ENCODE measurements at places on chromosomes 5 and 9.

- DNase-seq, result no peak
These were observed 16.4 kb downstream of the MED27 start for GRCh38 chr9:132063281-132063680.

DNA sequence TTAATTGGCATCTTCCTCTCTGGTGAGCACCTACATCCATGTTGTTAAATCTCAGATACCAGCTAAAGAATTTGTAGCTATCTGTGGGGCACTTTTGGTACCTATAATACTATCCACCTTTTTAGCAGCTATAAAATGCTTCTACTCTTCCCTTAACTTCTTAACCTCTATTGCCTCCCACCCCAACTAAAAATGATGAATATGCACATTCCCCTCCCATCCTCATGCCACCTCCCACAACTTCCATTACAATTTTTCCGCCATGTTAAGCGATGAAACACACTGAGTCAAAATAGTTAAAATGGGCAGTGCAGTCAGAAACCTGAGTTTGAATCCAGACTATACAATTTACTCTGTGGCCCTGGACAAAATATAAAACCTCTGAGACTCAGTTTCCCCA lies 10.1 kb downstream of the SSBP2 start:
- DNase-seq, result no peak

DNA sequence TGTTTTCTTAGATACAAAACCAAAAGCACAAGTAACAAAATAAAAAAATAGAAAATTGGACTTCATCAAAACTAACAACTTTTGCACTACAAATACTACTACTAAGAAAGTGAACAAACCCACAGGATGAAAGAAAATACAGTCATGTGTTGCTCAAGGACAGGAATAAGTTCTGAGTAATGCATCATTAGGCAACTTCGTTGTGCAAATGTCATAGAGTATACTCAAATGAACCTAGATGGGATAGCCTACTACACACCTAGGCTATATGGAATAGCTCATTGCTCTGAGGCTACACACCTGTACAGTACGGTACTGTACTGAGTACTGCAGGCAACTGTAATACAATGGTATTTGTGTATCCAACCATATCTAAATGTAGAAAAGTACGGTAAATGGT lies 88.3 kb downstream of the RAPGEF1 start:
- peak; percentile 57 for DNase-seq

DNA sequence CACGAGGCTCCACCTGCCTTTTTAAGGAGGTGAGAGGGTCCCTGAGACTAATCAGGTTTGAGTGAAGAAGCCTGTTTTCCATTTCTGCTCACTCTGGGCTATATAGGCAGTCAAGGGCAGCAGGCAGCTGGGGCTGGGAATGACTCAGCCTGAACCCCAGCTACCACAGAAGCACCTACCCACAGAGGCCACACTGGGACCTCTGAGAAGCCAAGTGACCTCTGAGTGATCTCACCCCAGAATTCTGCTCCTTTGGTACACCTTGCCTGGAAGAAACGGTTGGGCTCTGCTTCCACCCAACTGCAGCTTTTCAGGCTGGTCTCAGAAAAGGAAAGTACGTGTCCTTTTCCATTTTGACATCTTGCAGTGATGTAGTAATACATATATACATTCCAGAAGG lies 6.8 kb downstream of the FAM219A start:
- peak; percentile 65 for DNase-seq

DNA sequence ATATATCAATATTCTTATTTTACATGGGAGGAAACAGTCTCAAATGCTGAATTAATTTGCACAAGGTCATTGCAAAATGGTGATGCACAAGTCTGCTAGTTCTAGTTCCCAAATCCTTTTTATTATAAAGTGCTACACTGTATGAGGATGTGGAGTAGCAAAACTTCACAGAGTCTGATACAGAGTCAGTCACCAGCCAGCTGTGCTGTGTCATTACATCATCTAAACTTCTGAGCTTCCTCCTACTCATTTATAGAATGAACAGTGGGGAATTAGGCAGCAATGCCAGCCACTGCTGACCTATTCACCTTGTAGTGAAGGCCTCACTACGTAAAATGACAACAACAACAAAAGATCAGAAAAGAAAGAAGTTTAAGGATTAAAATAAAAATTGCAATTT lies 357.8 kb downstream of the TMEM167A start:
- DNase-seq, result peak; percentile 5

- no peak for DNase-seq
These were observed 13.7 kb downstream of the ZNF484 start for GRCh38 chr9:92864152-92864551.

- peak; percentile 35 for DNase-seq
These were observed 90.1 kb downstream of the THBS4 start for GRCh38 chr5:80125022-80125961.

Data from activated CD4-positive, alpha-beta T cell treated with anti-CD3 and anti-CD28 coated beads, Interleukin-2, Interleukin-6, amounts not matched to agents 100 ng/mL and 50 ng/mL, durations not matched to agents 16 hours and 8 hours (primary cell).